T-helper 17 cell (primary cell): ENCODE measurements at places on chromosomes 7 and 10. TPM values are rescaled to one million over a fixed set of nuclear protein-coding genes. Genes with fewer than 3 reads are reported as not detected.
A peak's percentile ranks its signal among the peaks of the same experiment; 100 is the strongest.

- H3K4me3 ChIP-seq = no peak overlapping the region
- peaks cover 7% of the 10 kb centered on the region for H3K27me3 ChIP-seq
These were observed 140.5 kb downstream of the FGFR2 start for GRCh38 chr10:121457729-121458128.

DNA sequence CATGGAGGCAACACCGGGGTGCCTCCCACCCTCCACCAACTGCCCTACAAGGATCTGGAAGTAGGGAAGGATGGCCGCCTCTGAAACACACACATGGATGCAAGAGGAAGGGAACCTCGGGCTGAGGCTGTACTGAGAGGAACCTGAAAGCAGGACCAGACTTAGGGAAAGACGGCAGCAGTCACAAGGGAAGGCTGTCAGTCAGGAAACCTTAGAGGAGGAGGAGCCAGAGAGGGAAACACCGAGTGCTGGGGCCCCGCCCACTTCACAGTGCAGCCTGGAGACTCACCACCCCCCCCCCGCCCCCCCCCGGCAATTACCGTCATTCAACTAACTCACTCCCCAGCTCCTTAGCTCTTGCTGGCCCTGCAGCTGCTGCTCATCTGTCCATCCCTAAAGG, 2.5 kb downstream of the CYREN start:
- H3K27me3 ChIP-seq = no peaks in the 10 kb centered on the region
- H3K4me1 ChIP-seq = peaks cover 41% of the 10 kb centered on the region
- H3K4me3 ChIP-seq = peak overlapping the region; percentile 75

DNA sequence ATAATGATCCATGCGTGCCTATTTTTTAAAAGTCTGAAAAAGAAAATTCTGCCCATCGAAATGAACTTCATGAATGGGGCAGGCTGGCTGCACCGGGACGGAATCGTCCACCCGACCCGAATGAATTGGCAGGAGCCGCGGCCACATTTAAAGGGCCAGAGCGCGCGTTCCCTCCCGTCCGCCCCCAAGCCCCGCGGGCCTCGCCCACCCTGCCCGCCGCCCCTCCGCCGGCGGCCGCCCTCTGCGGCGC, 319 bp upstream of the GATA3 start:
- DNase-seq = no peak
- H3K4me3 ChIP-seq = peak overlapping the region; percentile 97
- peaks cover 43% of the 10 kb centered on the region for H3K4me1 ChIP-seq

DNA sequence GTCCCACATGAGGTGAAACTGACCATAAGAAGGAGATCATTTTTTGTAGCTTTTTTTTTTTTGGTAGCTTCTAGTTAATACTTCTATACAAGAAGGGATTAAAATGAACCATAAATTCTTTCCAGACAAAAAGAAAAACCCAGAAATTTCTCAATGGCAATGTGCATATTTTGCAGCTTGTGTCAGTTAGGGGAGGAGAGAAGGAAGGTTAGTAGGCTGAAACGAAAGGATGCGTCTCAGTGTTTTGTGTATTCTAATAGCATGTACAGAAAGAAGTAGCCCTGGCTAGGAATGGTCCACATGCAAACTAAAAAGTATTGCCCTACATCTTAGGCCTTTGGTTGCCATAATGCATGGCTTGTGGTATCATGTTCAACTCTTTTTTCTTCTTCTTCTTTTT, 90.6 kb downstream of the CACNB2 start:
- no peak overlapping the region for H3K4me3 ChIP-seq
- DNase-seq = no peak
- no peak overlapping the region for H3K27ac ChIP-seq
- peaks cover 2% of the 10 kb centered on the region for H3K4me1 ChIP-seq

- H3K27ac ChIP-seq = no peak overlapping the region
- peaks cover 14% of the 10 kb centered on the region for H3K27me3 ChIP-seq
These were observed 225.9 kb downstream of the WDR11 start for GRCh38 chr10:121076776-121077715.

GRCh38 chr7:54879776-54880175, 120.8 kb upstream of the SEC61G start:
- H3K4me3 ChIP-seq = no peak overlapping the region
- no peaks in the 10 kb centered on the region for H3K36me3 ChIP-seq
- H3K4me1 ChIP-seq = no peaks in the 10 kb centered on the region
- peaks cover 11% of the 10 kb centered on the region for H3K27me3 ChIP-seq

- H3K27ac ChIP-seq = no peak overlapping the region
- peaks cover 3% of the 10 kb centered on the region for H3K36me3 ChIP-seq
- DNase-seq = peak; percentile 37
- H3K27me3 ChIP-seq = no peaks in the 10 kb centered on the region
- H3K4me1 ChIP-seq = peaks cover 6% of the 10 kb centered on the region
These were observed 601.3 kb downstream of the GALNT17 start for GRCh38 chr7:71733107-71733870.

DNA sequence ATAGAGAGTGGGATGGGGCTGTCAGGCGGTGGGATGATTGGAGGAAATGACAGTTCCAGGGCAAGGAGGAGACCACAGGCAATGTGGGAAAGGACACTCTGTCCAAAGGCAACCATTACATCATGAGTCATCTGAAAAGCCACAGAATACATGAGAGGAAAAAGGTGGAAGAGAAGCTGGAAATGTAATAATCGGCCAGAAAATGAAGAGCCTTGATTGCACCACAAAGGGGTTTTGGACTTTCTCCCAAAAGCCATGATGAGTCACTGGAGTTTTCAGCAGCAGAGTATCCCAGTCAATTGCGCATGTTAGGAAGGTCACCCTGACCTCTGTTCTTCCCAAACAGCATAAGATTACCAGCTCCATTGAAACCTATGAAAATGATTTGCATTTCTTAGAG, 222.0 kb downstream of the LHFPL3 start:
- no peak for DNase-seq
- no peak overlapping the region for H3K27ac ChIP-seq
- H3K36me3 ChIP-seq = no peaks in the 10 kb centered on the region
- no peaks in the 10 kb centered on the region for H3K27me3 ChIP-seq
- H3K4me1 ChIP-seq = no peaks in the 10 kb centered on the region

- H3K4me3 ChIP-seq = no peak overlapping the region
- peaks cover 48% of the 10 kb centered on the region for H3K4me1 ChIP-seq
- DNase-seq = no peak
- no peaks in the 10 kb centered on the region for H3K27me3 ChIP-seq
- H3K27ac ChIP-seq = no peak overlapping the region
These were observed 57.0 kb downstream of the PHTF2 start for GRCh38 chr7:77855371-77856083.

- peaks cover 2% of the 10 kb centered on the region for H3K4me1 ChIP-seq
- peaks cover 19% of the 10 kb centered on the region for H3K27me3 ChIP-seq
- H3K27ac ChIP-seq = no peak overlapping the region
- H3K36me3 ChIP-seq = peaks cover 2% of the 10 kb centered on the region
- no peak for DNase-seq
These were observed 172.5 kb downstream of the CCDC71L start for GRCh38 chr7:106488465-106488864.

DNA sequence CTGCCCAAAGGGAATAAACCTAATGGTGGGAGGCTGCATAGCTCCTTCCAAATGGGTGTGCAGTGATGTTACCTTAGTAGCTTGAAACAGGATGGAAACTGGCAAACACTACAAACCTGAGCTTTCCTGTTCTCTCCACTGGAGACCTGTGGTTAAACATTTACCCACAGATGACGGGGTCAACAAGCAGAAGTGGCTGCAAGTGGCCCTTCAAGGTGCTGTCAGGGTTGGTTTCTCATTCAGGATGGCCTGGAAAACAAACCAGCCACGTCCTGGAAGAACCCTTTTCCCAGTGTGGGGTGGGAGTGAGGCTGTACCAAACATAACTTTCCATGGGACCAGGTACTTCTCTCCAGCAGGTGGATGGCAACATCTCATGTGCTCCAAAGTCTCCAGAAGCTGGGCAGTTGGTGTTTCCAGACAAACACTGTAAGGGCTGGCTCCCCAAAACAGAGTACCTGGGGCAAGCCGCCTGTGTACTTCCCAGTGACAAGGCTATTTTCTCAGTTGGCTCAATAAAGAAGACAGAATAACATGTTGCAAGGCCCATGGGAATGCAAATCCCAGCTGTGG, 67.5 kb downstream of the DNAJB9 start:
- no peak for DNase-seq
- no peak overlapping the region for H3K4me3 ChIP-seq
- peaks cover 17% of the 10 kb centered on the region for H3K27me3 ChIP-seq
- peaks cover 1% of the 10 kb centered on the region for H3K4me1 ChIP-seq

GRCh38 chr7:141737118-141737835, 881 bp upstream of the SSBP1 start:
- H3K4me3 ChIP-seq = peak overlapping the region; percentile 99
- no peaks in the 10 kb centered on the region for H3K27me3 ChIP-seq
- DNase-seq = no peak
- H3K4me1 ChIP-seq = peaks cover 27% of the 10 kb centered on the region
- H3K36me3 ChIP-seq = peaks cover 7% of the 10 kb centered on the region

DNA sequence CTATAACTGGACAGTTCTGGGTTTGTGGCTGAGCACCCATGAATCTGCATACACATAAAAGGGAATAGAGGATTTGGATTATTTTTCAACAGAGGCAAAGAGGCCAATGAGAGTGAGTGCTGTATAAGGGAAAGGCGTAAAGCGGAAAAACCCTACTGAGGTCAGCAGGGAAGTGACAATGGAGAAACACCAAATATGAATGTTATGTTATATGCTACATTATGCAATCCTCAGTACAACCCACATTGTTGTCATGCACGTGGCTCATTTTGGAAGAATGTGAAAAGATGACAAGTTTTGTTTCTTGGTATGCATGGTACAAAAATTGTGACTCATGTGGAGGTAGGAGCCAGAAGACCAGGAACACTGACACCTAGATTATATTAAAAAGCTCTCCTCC, 113.6 kb upstream of the AMPH start:
- peaks cover 14% of the 10 kb centered on the region for H3K36me3 ChIP-seq
- no peaks in the 10 kb centered on the region for H3K4me1 ChIP-seq
- H3K4me3 ChIP-seq = no peak overlapping the region

GRCh38 chr7:30321882-30322192, 37.4 kb downstream of the ZNRF2 start:
- peak overlapping the region; percentile 91 for H3K4me3 ChIP-seq
- no peak for DNase-seq
- H3K36me3 ChIP-seq = peaks cover 4% of the 10 kb centered on the region
- H3K4me1 ChIP-seq = peaks cover 56% of the 10 kb centered on the region
- H3K27ac ChIP-seq = peak overlapping the region; percentile 99

DNA sequence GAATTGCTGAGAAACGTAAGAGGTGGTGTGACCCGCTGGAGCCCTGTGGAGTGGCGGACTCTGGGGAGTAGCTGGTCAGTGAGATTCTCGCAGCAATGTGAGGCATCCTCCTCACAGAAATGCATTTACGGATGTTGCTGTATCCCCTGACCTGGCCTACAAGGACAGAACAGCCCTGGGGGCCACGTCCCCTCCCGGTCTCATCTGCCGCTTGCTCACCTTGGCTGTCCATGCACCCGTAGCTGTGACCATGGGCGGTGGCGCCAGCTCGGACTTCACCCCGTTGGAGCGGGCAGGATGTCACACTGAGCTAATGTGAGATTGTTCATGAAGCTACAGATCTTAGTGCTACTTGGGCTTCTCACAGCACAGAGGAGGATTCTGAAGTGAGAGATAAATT, 193.8 kb downstream of the EBF3 start:
- no peaks in the 10 kb centered on the region for H3K27me3 ChIP-seq
- no peaks in the 10 kb centered on the region for H3K4me1 ChIP-seq
- no peak overlapping the region for H3K27ac ChIP-seq
- peaks cover 2% of the 10 kb centered on the region for H3K36me3 ChIP-seq
- no peak for DNase-seq
- H3K4me3 ChIP-seq = no peak overlapping the region

GRCh38 chr7:115940460-115941060, 90.0 kb downstream of the TFEC start:
- no peak overlapping the region for H3K27ac ChIP-seq
- no peak overlapping the region for H3K4me3 ChIP-seq
- DNase-seq = no peak
- no peaks in the 10 kb centered on the region for H3K36me3 ChIP-seq

- H3K4me3 ChIP-seq = no peak overlapping the region
- peaks cover 6% of the 10 kb centered on the region for H3K4me1 ChIP-seq
- peaks cover 29% of the 10 kb centered on the region for H3K27me3 ChIP-seq
- no peak overlapping the region for H3K27ac ChIP-seq
- DNase-seq = no peak
These were observed 10.3 kb downstream of the MAT1A start for GRCh38 chr10:80279146-80279545.

DNA sequence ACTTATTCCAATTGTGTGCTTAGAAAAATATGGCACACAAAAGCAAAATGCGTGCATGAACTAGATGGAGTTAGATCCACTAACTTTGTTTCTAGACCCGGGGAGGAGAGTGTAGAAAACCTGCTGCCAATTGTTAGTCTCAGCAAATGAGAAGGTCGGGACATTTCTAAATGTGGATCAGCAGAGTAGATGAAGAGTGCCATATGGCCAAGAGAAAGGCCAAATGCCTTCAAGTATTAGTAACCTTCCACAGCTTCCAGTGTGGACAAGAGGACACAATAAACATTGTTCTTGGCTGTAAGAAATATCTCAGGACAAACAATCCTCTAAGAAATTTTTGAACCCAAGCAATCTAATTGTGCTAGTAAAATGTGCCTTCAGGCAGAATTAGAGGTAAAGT, 690.3 kb downstream of the REEP3 start:
- no peak overlapping the region for H3K27ac ChIP-seq
- no peak for DNase-seq
- no peak overlapping the region for H3K4me3 ChIP-seq
- no peaks in the 10 kb centered on the region for H3K27me3 ChIP-seq

DNA sequence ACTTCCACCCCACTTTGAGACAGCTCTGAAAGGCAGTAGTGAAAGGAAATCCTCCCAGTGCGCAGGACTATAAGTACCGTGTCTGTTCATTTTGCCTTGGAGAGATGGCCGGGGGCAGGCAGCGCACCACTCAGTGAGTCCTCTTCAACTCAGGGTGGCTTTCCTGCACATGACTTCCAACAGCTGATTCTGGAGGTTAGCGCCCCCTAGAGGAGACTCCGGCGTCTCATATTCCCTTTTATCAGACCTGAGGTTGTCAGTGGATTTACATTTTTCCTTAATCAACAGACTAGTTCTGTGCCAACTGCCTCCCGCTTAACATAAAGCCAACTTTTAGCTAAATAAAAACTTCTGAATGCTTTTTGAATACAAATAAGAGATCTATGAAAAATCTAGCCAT, 101.0 kb downstream of the HERPUD2 start:
- H3K36me3 ChIP-seq = peaks cover 4% of the 10 kb centered on the region
- no peak for DNase-seq
- H3K4me3 ChIP-seq = no peak overlapping the region

GRCh38 chr7:27551803-27552400, 110.8 kb downstream of the HIBADH start:
- no peak overlapping the region for H3K4me3 ChIP-seq
- H3K4me1 ChIP-seq = peaks cover 7% of the 10 kb centered on the region
- H3K27me3 ChIP-seq = no peaks in the 10 kb centered on the region
- H3K36me3 ChIP-seq = peaks cover 8% of the 10 kb centered on the region

Gene GPRIN2
- total RNA-seq = not detected

Gene ASL
- 12.7 TPM for total RNA-seq

Gene MRPL43
- 39.0 TPM for total RNA-seq

Gene FGL2
- total RNA-seq = 7.7 TPM

Gene MACC1
- total RNA-seq = 0.65 TPM

Gene CASTOR2
- 7.0 TPM for total RNA-seq

Gene SLC39A12
- not detected for total RNA-seq

Gene IL2RA
- total RNA-seq = 59.2 TPM

Gene CCDC146
- total RNA-seq = 8.5 TPM

Gene ERVW-1
- not detected for total RNA-seq

Gene MORN4
- 0.35 TPM for total RNA-seq

Gene AKR1C2
- not detected for total RNA-seq

Gene CCL26
- total RNA-seq = not detected

Gene ADCYAP1R1
- total RNA-seq = not detected

Gene TMEM196
- total RNA-seq = not detected
